ENCODE measurements at places on chromosomes 1 and 21. TPM values are rescaled to one million over a fixed set of nuclear protein-coding genes. Genes with fewer than 3 reads are reported as not detected.
A peak's percentile ranks its signal among the peaks of the same experiment; 100 is the strongest.

- no peak for DNase-seq
Observed at GRCh38 chr1:192272732-192273131, 44.1 kb upstream of the RGS21 start.

GRCh38 chr1:162016631-162017030 is 7.0 kb downstream of the OLFML2B start:
- no peak for DNase-seq

DNA sequence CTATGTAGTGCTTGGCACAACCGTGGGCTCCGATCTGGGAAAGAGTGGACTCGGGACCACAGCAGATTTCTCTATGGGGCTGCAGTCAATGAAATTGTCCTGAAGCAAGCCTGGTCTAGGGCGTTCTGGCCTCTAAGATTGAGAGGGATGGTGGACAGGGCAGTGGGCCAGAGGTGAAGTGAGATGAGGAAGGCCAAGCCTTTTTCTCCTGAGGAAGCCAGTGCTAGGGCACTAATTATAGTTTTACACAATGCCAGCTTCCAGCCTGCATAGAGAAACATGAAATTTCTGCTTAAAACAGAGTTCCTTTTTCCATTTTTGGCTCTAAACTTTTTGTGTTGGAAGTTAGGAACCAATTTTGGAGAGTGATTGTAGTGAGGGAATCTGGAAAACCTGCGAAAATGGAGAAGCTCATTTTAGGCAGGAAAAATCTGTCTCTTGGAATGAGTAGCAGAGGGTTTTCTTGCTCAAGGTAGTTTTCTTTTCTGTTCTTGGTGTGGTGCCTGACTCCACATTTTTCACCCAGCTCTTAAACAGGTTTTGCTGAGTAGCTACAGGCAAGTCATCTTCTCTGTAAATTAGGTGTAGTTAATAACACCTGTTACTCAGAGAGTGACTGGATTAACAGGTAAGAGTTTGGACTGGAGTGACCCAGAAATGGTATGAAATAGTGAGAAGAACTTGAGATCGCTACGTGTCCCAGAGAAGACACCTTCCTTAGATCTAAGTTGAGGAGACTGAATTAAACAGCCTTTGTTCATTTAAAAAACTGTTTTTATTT is 22.1 kb downstream of the UCK2 start:
- DNase-seq, result no peak

- DNase-seq, result no peak
Observed at GRCh38 chr1:33257207-33257771, 997 bp downstream of the ZNF362 start.

GRCh38 chr1:5637171-5637570 is 355.1 kb downstream of the NPHP4 start:
- peak; percentile 51 for DNase-seq

DNA sequence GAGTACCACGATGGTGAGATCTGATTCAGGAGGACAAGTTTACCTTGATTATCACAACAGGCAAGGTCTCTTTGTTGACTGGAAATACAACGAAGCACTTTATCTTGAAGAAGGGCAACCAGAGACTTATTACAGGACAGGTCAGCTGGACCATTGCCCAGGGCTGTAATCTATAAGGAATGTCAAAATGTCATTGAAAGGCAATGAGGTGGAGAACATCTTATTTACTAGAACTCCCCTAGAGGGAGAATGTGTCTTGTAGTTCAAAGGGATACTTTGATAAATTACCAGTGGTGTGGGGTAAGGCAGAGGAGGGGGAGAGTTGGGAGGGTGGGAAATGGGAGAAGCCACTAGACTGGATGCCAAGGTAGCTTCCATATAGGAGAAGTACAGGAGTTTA is 212.3 kb downstream of the NCAM2 start:
- DNase-seq, result no peak

GRCh38 chr1:37558411-37558810 is 1.7 kb downstream of the DNALI1 start:
- DNase-seq, result no peak

GRCh38 chr1:230188826-230189225 is 121.8 kb downstream of the GALNT2 start:
- DNase-seq, result no peak

- DNase-seq, result no peak
Observed at GRCh38 chr1:20080441-20081352, 10.7 kb downstream of the PLA2G5 start.

- DNase-seq, result peak; percentile 85
Observed at GRCh38 chr1:44031252-44032169, at the start of gene SLC6A9. Gene SLC6A9, minus strand, starts transcription at chr1:44031462. Its CDS starts 7,185 bp downstream, at chr1:44024277.

- DNase-seq, result no peak
Observed at GRCh38 chr21:29182691-29183092, 52.2 kb downstream of the MAP3K7CL start.

- DNase-seq, result peak; percentile 83
Observed at GRCh38 chr1:8218351-8219092, 99.4 kb upstream of the SLC45A1 start.

GRCh38 chr1:1880617-1881312 is 10.1 kb downstream of the GNB1 start:
- DNase-seq, result no peak

- no peak for DNase-seq
Observed at GRCh38 chr1:52915855-52916220, 5.7 kb downstream of the ECHDC2 start.

GRCh38 chr1:17579951-17580939 is 40.7 kb downstream of the ARHGEF10L start:
- no peak for DNase-seq

DNA sequence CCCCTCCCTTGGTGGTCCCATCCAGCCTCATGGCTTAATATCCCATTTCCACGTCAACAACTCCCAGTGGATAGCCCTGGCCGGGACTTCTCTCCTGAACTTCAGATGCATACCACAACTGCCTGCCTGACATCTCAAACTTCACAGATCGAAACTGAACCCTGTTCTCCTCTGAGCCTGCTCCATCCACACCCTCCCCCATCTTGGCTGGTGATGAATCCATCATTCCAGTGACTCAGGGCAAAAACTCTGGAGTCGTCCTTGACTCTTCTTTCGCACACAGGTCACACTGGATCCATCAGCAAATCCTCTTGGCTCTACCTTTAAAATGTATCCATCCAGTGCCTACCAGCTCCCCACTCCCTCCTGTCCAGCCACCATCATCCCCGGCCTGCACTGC is 3.9 kb downstream of the TAS1R2 start:
- no peak for DNase-seq

- no peak for DNase-seq
Observed at GRCh38 chr1:164969253-164969652, 387.3 kb downstream of the LMX1A start.

DNA sequence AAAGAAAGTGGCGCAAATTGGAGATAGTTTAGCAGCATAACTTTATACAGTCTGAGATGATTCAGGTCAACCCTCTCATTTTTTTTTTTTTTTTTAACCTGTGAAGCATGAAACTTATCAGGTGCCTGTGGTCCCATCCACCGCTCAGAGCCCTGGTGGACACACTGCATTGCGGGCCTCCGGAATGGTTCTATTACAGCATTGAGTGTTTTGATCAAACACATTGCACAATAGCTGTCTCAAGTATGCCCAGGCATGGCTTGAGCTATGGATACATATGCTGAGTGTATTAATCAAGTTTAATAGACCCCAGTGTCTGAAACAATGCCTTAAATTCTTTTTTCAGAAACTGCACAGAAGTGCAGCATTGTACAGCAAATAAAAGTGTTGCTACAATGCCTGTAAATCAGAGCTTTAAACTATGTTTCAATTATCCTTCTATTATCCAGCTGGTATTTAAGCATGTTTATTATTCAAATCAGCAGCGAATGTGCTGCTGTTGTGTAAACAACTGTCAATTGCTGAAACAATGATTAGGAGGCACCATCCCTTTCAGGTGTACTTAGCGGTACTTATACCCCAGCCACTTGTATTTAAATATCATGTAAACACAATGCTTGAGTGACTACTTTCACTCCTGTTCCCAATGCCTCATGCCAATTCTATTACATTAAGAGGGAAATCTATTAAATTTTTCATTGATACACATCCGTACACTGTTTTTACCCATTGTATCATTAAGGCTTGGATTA is 456.6 kb downstream of the RPS6KC1 start:
- no peak for DNase-seq

DNA sequence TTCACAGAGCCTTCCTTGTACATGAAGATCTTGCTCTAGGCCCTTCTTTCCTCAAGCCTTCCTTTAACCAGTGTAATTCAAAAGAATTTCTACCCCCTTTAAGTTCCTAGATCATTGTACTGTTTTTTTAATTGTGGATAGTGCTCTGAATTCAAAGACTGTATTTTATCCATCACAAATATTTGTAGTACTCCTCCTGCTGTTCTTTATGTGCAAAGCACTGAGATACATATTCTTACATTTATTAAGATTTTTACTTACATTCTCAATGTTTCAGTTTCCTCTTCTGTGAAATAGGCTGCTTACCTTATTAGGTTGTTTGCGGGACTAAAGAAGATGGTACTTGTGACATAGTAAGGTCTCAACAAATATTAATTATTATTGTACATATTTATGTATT is 168.8 kb upstream of the PDE4B start:
- no peak for DNase-seq

DNA sequence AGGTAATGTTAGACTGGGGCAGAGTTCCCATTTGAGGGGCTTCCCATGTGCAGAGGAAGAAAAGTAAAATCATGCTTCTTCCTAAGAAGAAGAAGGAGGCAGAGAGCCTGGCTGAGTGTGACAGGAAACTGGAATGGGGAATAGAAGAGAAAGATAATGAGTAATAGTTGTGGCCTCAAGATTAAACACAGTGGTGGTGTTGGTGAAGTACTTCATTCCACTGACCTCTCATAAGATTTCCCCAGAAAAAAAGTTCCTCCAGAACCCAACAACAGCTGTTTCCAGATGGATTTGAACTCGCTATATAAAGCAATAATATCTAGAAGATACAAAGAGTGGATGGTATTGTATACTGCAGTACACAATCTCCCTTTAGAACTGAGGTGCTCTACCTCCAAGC is 13.0 kb downstream of the RGS1 start:
- no peak for DNase-seq

GRCh38 chr1:51916587-51917405 is 38.3 kb upstream of the NRDC start:
- peak; percentile 34 for DNase-seq

DNA sequence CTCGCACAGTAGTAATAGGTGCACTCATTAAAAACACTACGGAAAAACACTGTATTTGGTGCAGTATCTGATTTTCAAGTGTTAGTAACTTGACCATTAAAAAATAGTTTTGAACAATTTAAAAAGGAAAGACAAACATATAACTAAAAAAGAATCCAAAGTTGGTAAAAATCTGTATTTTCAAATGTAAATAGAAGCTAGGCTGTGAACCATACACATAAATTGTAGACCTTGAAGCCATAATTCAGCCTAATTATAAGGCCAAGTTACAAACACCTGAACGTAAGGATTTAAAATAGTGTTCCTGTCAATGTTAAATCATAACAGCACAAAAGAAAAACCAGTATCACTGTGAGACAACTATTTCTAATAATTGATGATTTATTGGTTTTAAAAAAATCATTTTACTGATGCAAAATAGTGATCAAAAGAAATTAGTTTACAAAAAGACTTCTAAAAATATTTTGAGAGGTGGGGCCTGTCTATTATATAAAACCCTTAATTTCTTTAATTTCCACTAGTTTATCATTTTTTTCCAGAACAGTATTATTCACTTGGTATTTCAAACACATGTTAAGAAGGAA is 4.5 kb downstream of the IRF2BP2 start:
- no peak for DNase-seq

GRCh38 chr21:43939443-43940328 is 72.4 kb upstream of the TRAPPC10 start:
- DNase-seq, result no peak

GRCh38 chr1:245334827-245335490 is 180.2 kb downstream of the KIF26B start:
- DNase-seq, result no peak

DNA sequence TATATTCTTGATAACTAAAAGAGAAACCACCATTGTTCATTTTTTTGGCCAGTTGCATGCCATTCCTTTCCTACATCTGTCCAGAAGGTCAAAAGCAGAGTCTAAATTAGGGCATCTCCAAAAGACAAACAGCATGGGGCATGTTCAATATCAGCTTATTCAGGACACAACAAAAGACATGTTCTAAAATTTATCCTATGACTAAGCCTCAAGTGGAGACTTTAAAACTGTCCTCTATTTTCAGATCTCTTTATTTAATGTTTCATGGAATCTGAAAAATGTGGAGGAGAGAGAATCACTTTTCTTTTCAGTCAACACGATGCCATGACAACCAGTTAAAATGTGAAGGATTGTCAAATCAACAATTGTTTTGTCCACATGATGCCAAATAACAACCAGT is 303.4 kb upstream of the PRMT6 start:
- DNase-seq, result no peak

DNA sequence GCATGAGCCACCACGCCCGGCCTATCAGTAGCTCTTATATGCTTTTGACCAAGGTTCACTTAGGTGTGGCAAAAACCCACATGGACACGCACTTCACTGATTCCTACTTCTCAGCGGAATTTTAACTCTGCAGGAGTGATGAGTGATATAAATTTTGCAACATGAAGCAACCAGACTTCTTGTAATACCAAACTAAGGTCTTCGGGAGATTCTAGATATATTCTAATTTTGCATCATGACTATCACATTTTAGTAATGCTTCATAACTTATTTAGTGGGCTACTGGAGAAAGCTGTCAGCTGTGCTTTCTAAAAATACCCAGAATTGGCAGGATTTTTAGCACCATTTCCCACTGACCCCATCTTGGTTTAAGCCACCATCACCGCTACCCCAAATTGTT is 27.8 kb downstream of the RHCE start:
- DNase-seq, result no peak

GRCh38 chr1:116724765-116725375 is 29.4 kb upstream of the CD2 start:
- DNase-seq, result peak; percentile 86

Gene SIPA1L2
- total RNA-seq, result 18.3 TPM

Gene PTCH2
- total RNA-seq, result 0.79 TPM

Gene ACTN2
- not detected for total RNA-seq

Gene WDR77
- total RNA-seq, result 54.2 TPM

Gene H6PD
- 23.6 TPM for total RNA-seq

Gene SELL
- total RNA-seq, result not detected

Gene SUSD4
- 0.42 TPM for total RNA-seq

Gene RAB7B
- 3.6 TPM for total RNA-seq

Gene NEK2
- 33.4 TPM for total RNA-seq

Gene OPN3
- 45.6 TPM for total RNA-seq

Gene KCNH1
- 0.17 TPM for total RNA-seq

Gene DISP1
- 7.6 TPM for total RNA-seq

Gene TSPEAR
- total RNA-seq, result not detected

Gene MROH9
- total RNA-seq, result not detected
